A549 (cell line): ENCODE measurements at places on chromosomes 2 and 18. TPM values are rescaled to one million over a fixed set of nuclear protein-coding genes. Genes with fewer than 3 reads are reported as not detected.

Gene SPDYA
- 0.14 to 0.34 TPM (median 0.24 TPM) in 3 replicates for polyA plus RNA-seq

Gene SERPINB5
- polyA plus RNA-seq, result 0.04 to 0.08 TPM (median 0.08 TPM) in 3 replicates

Gene LYPD1
- polyA plus RNA-seq, result 12.0 to 13.7 TPM (median 13.7 TPM) in 3 replicates

Gene GAREM1
- 1.0 to 1.3 TPM (median 1.3 TPM) in 3 replicates for polyA plus RNA-seq

DNA sequence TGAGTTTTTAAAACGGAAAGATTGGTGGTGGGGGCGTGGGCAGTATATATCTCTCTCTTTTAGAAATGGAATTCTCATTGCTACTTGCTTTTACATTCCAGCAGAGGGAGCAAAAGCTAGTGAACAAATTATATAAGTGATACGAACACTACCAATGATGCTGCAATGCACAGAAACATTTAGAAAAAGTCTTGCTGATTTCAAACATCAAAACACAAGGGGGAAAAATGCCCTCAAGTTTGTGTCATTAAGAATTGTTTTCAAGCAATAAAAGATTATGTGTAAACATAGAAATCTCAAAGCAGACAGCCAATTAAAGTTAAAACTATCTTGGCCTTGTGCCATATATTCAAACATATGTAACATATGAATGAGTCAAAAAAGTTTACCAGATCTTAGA is 296.3 kb upstream of the KCNJ3 start:
- peak; percentile 8 for DNase-seq

DNA sequence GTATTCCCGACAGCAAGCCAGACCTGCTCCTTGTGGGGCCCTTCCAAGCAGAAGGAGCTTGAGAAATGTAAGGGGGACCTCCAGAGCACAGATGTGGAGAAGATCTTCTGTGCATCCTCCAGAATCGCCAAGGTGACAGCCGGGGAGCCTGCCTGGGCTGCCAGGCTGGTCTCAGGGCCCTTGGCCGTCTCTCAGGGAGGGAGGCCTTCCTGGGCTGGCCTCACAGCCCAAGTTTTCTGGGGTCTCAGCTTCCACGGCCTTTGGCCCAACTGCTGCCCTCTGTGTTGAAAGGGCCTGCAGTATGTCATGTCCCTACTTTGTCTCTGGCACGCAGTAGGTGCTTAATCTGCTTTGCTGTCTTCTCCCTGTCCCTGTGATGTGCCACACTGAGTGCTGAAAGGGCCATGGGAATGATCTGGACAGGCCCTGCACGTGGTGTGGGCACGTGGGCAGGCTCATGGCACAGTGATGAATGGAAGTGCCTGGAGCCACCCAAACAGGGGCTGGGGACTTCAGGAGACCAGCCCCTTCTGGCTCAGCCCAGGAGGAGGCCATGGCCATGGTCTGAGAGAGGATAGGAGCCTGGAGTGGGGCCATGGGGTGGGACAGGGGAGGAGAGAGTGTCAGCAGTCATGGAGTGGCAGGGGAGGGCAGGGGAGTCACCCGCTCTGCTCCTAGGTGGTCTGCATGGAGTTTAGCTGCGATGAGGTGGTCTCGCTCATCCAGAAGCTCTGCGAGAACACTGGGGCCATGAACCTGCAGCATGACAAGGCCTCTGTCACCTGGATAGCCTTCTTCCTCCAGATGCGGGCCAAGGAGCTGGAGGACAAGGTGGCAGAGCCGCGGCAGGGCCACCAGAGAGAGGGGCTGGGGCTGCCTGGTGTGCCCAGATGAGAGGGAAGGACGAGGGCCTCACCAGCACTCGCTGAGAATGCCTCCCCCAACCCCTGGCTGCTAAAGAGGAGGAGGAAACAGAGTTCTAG is 35.4 kb downstream of the HJURP start:
- DNase-seq, result no peak

DNA sequence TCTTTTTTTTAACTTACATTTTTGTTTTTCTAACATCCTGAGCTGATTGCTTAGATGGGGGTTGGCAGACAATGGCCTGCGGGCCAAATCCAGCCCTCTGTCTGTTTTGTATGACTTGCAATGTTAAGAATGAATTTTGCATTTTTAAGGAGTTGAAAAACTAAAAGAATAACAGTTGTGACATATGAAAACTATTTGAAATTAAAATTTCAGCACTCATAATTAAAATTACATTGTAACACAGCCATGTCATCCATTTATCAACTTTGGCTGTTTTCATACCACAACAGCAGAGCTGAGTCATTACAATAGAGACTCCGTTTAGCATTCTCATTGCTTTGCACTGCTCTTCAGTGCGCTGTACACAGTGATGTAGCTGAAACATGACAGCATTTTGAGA is 94.1 kb upstream of the MC4R start:
- DNase-seq, result no peak

DNA sequence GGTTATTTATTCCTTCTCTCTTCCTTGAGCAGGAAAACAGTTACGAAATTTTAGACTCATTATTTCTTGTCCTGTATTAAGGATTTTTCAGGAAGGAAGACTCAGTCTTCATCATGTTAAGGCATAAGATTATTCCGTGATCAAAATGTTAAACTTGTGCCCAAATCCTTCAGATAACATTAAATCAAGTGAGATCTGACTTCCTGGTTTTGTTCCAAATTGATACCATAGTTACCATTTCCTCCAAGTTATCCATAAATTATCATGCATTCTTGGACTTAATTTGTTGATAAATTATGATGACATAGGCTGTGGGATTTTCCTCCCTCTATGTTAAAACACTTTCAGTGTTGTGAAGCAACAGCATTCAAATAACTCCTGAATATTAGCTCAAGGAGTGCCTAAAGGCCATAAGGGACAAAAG is 31.9 kb downstream of the EFEMP1 start:
- DNase-seq, result no peak

- no peak for DNase-seq
Measured at GRCh38 chr2:69139778-69140670, 127.0 kb downstream of the ANTXR1 start.
